ENCODE measurements at places on chromosomes 2 and 18.

GRCh38 chr18:30454920-30455319, 587.6 kb downstream of the DSC3 start:
- no peak for DNase-seq

GRCh38 chr18:59550174-59550516, 147.1 kb downstream of the CCBE1 start:
- DNase-seq: no peak

DNA sequence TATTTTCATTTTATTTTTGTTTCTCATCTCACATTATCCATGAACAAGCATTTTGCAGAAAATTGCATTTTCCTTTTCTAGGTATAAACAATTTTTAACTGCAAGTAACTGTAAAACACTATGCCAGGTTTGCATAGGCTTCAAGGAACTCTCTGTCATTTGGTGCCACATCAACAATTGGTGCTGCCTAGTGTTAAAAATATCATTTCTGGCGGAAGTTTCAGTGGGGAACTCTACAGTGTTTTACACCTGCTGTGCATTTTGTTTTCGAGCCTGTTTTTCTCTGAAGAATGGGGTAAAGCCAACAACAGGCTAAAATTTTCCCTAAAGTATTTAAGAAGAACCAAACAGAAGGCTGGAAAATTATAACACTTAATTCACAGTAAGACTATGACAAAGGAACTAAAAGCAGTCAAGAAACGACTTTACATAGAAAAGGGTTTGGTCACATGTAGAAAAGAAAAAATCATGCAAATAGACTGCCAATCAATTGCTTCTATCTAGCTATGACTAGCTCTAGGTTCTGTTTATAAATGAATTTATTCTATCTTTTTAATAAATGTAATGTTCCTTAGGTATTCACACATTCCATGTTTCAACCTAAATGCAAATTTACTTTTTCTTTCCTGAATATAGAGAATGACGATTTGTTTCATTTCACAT, 21.4 kb upstream of the FRZB start:
- no peak for DNase-seq

GRCh38 chr2:127347734-127348392, 39.9 kb downstream of the MAP3K2 start:
- no peak for DNase-seq

DNA sequence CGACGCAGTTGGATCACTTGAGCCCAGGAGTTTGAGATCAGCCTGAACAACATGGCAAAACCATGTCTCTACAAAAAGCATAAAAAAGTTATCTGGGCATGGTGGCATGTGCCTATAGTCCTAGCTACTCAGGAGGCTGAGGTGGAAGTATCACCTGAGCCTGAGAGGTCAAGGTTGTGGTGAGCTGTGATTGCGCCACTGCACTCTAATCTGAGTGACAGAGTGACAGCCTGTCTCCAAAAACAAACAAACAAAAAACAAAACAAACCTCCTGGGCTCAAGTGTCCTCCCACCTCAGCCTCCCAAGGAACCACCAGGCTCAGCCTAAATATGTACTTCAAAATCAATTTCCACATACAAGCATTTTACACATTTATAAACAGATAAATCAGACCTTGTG, 83.8 kb downstream of the STRN start:
- DNase-seq: no peak

- no peak for DNase-seq
These were observed 19.1 kb downstream of the MAL start for GRCh38 chr2:95044601-95045000.

- no peak for DNase-seq
These were observed 164.0 kb upstream of the REG3G start for GRCh38 chr2:78861546-78861945.

- no peak for DNase-seq
These were observed 3.2 kb downstream of the CFLAR start for GRCh38 chr2:201118961-201119854.

DNA sequence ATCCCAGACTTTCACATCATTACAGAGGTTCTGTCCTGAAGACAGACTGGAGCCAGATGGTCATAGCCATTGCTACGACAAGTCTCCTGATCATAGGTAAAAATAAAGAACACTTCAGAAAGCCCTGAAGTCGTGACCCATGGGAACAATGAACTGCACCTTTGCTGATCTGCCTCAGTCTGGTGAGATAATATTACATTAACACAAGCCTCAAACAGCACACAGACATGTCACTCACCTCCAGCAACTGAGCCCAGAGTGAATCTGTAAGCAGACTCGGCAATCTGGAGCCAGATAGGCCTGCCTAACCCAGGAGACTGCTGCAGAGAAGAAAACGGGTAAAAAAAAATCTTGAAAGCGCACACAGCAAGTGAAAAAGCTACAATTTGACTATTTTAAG, 79.2 kb downstream of the SLC25A12 start:
- DNase-seq: no peak

- DNase-seq: no peak
These were observed 8.4 kb upstream of the NT5DC4 start for GRCh38 chr2:112712465-112712864.

- no peak for DNase-seq
These were observed 367.6 kb downstream of the RND3 start for GRCh38 chr2:150119819-150120218.

DNA sequence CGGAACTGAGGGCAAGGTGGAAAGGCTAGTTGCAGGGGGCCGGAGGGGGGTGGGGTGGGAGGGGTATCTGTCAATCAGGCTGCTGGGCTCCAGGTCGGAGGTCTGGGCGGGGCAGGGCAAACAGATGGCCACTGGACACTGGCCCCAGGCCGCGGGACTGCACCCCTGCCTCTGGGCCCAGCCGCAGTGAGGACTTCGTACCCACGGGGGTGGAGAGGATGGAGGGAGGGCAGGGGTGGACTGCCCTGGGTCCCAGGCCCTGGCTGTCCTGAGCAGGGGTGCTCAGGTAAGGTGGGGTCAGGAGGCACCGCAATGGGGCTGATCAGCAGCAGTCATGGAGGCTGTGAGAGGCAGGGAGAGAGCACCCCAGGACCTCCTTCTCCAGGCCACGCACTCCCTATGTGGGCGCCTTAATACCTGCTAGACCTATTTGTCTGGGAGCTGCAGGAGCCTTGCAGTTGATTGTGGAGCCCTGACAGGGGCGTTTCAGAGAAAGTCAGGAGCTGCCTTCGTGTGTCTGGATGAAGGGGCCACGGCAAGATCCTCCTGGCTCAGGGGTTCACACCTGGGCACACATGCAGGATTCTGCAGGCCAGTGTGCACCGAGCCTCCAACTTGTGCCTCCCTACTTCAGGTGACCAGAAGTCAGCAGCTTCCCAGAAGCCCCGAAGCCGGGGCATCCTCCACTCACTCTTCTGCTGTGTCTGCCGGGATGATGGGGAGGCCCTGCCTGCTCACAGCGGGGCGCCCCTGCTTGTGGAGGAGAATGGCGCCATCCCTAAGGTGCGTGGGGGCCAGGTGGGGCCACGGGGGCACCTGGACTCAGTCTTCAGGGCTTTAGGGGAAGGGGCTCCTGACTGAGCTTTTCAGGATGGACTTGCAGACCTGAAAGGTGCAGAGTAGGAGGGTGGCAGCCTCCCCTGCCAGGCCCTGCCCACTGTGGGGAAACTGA, 1.5 kb downstream of the CTDSP1 start:
- no peak for DNase-seq

- no peak for DNase-seq
These were observed 36.7 kb downstream of the PRKD3 start for GRCh38 chr2:37287966-37288365.

DNA sequence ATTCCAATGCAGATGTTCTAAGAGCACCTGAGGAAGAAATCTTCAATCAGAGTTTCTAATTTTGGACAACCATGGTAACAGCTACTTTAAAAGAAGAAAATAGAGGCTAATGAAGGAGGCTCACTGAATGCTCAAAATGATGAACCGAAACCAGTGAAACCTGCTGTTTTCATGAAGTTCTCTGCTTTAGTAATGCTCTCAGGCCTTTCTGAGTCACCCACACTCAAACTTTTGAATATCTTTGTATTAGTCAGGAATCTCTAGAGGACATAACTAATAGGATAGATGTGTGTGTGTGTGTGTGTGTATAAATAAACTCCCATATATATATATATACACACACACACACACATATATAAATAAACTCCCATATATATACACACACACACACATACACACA, 76.9 kb upstream of the RIT2 start:
- no peak for DNase-seq

GRCh38 chr2:160289126-160289525, 89.1 kb upstream of the ITGB6 start:
- no peak for DNase-seq

DNA sequence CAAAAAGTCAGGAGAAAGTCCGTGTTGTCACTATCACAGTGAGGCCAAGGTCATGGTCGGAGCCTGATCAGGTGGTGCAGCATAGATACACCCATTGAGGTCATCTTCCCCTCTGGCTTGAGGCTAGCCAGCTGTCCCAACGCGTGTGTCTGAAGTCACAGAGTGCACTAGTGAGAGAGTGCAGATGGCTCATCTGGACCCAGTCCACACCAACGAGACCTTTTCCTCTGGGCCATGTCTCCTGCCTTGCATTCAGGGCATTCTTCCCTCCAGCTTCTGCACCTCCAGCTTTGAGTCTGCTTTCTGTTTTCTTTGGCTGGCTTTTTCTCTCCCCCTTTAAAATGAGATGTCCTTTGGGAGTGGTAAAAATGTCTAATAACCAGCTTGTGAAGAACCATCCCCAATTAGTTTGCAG, 146.9 kb downstream of the TDRD15 start:
- no peak for DNase-seq

DNA sequence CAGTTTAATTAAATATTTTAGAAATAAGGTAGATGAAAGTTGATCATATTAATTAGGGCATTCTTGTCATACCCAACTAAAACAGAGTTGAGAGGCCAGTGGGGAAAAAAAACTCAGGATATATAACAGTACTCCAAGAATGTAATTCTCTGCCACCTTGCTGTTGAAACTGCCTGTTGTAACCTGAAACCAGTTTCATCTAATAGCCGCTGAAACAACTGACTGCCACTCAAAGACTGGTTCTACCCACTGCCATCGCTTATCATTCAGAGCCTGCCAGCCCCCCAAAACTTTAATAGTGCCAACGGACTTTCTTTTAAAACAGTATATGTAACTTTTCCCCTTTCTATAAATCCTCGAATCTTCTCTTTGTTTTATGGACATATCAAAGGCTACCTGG, 37.7 kb upstream of the FSIP2 start:
- no peak for DNase-seq

DNA sequence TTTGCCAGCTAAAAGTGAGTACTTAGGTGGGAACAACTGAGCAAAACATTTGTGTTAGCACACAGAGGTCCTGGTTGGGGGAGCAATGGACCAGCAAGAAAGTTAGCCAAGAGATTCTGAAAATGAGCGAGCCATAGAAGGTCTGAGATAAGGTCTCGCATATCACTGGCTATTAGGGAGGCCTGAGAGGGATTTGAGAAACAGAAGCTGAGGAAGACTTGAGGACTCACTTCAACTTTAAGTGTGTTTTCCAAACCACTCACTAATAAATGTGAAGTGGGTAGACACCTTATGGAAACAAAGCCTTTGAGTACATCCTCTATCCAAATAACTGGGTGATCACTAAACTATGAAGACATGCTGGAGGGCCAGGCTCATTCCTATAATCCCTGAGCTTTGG, 958.5 kb downstream of the DPP10 start:
- DNase-seq: no peak

- peak; percentile 7 for DNase-seq
These were observed 45.4 kb downstream of the ST8SIA5 start for GRCh38 chr18:46711444-46711863.

DNA sequence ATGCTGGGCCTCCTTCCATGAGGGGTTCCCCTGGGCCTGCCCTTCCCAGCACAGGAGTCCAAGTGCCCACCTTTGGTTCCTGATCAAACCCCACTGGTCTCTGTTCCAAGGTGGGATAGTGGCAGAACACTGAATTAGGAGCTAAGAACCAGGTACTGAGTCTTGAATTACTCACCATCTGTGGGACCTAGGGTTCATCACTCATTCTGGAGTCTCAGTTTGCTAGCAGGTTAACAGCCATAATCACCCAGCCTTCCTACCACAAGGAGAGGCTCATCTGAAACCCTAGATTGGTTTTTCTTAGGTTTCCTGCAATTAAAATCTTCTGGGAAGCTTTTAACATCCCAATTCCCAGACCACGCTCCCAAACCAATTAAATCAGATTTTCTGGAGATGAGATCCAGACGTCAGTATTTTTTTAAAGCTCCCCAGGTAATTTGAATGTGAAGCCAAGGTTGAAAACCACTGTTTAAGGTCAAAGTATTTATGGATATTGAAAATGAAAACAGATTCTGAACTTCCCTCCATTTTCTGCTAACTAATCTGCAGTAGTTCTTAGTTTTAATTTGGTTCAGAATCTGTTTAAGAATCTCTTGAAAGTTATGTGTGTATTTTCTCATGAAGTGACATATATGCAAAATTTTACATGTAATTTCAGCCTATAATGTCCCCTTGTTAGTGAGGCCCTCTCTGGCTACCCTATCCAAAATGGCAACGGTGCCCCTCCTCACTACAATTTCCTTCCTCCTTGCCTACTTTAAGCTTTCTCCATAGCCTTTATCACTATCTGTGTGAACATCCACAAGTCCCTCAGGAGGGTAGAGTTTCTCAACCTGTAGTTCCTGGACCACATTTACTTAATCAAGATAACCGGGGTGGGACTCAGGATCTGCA, 166.5 kb upstream of the CXCR4 start:
- no peak for DNase-seq

- peak; percentile 92 for DNase-seq
These were observed at the start of gene METTL21A for GRCh38 chr2:207625014-207625907. TSS of gene METTL21A (minus strand) at chr2:207625394. CDS start at chr2:207624375, 1,019 bp downstream.

DNA sequence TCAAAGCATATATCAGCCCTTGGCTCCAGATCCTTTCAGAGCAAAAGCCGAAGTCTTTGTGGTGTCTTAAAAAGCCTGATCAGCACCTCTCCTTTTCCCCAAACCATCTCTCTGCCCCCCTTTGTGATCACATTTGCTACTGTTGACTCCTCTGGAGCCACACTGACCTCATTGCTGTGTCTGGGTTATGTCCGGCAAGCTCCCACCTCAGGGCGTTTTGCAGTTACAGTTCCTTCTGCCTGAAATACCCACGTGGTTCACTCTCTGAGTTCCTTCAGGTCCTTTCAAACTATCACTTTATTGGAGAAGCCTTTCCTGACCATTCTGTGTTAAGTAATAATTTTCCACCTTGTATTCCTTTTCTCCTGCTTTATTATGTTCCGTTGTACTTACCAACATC, 11.8 kb downstream of the C2orf69 start:
- DNase-seq: no peak

DNA sequence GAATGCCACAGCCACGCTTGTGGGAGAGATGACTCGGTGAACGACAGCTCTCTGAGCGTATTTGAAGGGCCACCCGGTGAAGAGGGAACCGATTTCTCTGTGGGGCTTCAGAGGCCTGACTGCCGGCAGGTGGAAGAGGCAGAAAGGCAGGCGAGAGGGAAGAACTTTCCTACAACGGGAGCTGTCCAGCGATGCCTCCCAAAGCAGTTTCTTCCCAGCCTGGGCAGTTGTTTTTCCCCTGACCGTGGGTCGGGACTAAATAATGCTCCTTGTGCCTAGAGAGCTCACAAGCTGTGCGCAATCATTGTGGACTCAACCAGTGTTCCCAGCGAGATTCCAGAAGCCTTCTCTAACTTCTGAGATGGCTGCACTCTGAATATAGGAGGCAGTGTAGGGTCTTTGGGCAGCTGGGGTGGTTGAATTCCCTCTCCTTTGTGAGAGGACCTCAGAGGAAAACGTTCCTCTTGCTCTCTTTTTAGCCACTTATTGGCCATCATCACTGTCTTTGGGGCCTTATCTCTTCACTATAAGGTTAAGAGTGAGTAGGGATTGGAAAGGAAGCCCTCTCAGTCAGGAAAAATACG, 710 bp downstream of the SEC11C start:
- no peak for DNase-seq

All from GDM1 (cell line).